Caco-2 (cell line): ENCODE measurements at places on chromosomes 6 and 20. TPM values are rescaled to one million over a fixed set of nuclear protein-coding genes. Genes with fewer than 3 reads are reported as not detected.

- H3K36me3 ChIP-seq, result no peaks in the 10 kb centered on the region
- no peak overlapping the region for H3K4me3 ChIP-seq
- no peaks in the 10 kb centered on the region for H3K4me1 ChIP-seq
- H3K27me3 ChIP-seq, result no peaks in the 10 kb centered on the region
- no peak overlapping the region for H3K27ac ChIP-seq
- peak; percentile 4 for DNase-seq
These were observed 377.1 kb downstream of the FOXA2 start for GRCh38 chr20:22207280-22207679.

DNA sequence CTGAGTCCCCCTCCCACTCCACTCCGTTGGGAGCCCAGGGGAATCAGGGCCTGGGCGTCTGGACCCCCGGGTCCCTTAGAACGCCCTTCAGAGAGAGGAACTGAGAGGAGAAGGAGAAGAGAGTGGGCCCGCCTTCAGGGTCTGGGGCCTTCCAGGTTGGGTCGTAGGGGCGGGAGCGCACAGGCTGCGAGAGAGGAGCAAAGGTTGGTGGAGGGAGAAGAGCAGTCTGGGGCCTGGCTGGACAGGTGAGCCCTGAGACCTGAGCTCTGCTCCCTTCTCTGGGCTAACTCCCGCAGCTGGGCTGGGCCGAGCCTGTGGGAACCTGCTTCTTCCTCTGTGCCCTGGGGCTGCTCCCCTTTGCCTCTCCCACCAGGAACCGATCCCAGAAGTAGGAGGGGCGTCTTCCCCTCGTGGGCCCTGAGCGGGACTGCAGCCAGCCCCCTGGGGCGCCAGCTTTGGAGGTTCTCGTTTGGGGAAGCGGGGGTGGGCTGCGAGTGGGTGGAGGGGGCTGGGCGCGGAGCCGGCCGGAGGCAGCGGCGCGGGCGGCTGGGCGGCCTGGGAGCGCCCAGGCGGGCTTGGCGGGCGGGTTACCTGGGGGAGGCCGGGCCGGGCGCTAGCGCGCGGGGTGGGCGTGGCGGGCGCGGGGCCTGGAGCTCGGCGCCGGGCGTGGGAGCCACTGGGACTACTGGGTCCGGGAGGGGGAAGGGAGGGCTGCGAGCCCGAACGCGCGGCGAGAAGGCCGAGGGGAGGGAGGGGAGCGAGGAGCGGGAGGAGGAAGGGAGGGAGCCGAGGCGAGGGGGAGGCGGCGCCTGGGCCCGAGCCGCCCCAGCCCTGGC is at the start of gene DDR1:
Gene DDR1, plus strand, starts transcription at position 835 of the 836 bp plus-strand sequence. CDS start 4,211 bp downstream, outside the sequence.
- 0 out of 2 replicates have a peak, but pooled peaks cover 1% of the 10 kb centered on the region for H3K36me3 ChIP-seq
- H3K4me3 ChIP-seq, result peak within 1 kb of the TSS; percentile 46
- H3K4me1 ChIP-seq, result peaks cover 39% of the 10 kb centered on the region
- peak within 1 kb of the TSS; percentile 82 for H3K27ac ChIP-seq

- H3K4me1 ChIP-seq, result no peaks in the 10 kb centered on the region
- no peak for DNase-seq
These were observed 26.3 kb upstream of the UBR2 start for GRCh38 chr6:42537536-42537935.

DNA sequence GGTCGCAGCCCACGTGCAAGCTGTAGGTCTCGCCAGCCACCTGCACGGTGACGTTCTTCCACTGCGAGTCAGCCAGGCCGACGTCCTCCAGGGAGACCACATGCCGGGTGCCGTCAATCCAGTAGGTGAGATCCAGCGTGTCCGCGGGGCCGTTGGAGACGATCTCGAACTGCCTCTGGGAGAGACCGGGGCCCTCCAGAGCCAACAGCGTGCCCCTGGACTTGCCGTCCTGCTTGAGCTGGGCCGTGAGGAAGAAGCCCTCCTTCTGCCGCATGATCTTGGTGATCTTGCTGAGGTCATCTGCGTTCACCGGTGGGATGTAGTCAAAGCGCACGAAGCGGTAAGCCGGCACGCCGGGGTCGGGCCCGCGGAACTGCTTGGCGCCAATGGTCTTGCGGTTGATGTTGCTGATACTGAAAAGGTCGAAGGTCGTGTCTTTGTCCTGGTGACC is 5.1 kb downstream of the THBS2 start:
- H3K4me3 ChIP-seq, result no peak overlapping the region
- no peaks in the 10 kb centered on the region for H3K27me3 ChIP-seq
- H3K27ac ChIP-seq, result no peak overlapping the region
- peaks cover 4% of the 10 kb centered on the region; the same call in 1 of the 2 replicates for H3K4me1 ChIP-seq
- H3K36me3 ChIP-seq, result no peaks in the 10 kb centered on the region

- H3K27ac ChIP-seq, result no peak overlapping the region
- no peaks in the 10 kb centered on the region for H3K4me1 ChIP-seq
- peaks cover 2% of the 10 kb centered on the region; the same call in 1 of the 2 replicates for H3K36me3 ChIP-seq
These were observed 296.8 kb downstream of the UTRN start for GRCh38 chr6:144581812-144582537.

- H3K4me3 ChIP-seq, result no peak overlapping the region
- no peaks in the 10 kb centered on the region for H3K27me3 ChIP-seq
- H3K4me1 ChIP-seq, result no peaks in the 10 kb centered on the region
- H3K36me3 ChIP-seq, result no peaks in the 10 kb centered on the region
These were observed 152.7 kb upstream of the FKBP1C start for GRCh38 chr6:63058601-63059000.

The MUCL3 gene
- total RNA-seq, result 0.16 TPM in 1 of 2 replicates, not detected in the other

The SRMS gene
- not detected in 2 replicates for total RNA-seq

The YWHAB gene
- 522 and 539 TPM in 2 replicates for total RNA-seq
